ENCODE measurements at places on chromosomes 4 and X. TPM values are rescaled to one million over a fixed set of nuclear protein-coding genes. Genes with fewer than 3 reads are reported as not detected.

Gene NR0B1
- not detected for total RNA-seq

Gene ZNF157
- not detected for total RNA-seq

Gene UGT2A2
- not detected for total RNA-seq

Gene AFP
- not detected for total RNA-seq

Gene CT45A10
- total RNA-seq: not detected

Gene CMC4
- total RNA-seq: 22.2 TPM

Gene PPP3CA
- total RNA-seq: 39.2 TPM

Gene CXCL6
- 2.1 TPM for total RNA-seq

Gene RS1
- total RNA-seq: not detected

Gene MUC7
- total RNA-seq: 0.21 TPM

Gene HSFX1
- not detected for total RNA-seq

Gene AFM
- not detected for total RNA-seq

Gene BEX2
- total RNA-seq: 14.3 TPM

Gene ZNF711
- total RNA-seq: 1.2 TPM

Gene GAGE13
- not detected for total RNA-seq

Gene GABRB1
- total RNA-seq: not detected

Gene TSC22D3
- total RNA-seq: 1,005 TPM

Gene SNCA
- total RNA-seq: 9.8 TPM

Gene VEGFD
- not detected for total RNA-seq

Gene SYNPO2
- 15.6 TPM for total RNA-seq

Gene SGCB
- 5.6 TPM for total RNA-seq

Gene USP27X
- 2.8 TPM for total RNA-seq

Gene SMPX
- not detected for total RNA-seq

Gene TREX2
- 129 TPM for total RNA-seq

Gene KLB
- total RNA-seq: 0.38 TPM

Gene SPANXB1
- total RNA-seq: not detected

Gene CLIC2
- total RNA-seq: 12.7 TPM

Gene PDE6B
- total RNA-seq: 1.5 TPM

Gene ABLIM2
- 31.7 TPM for total RNA-seq

All from lower leg skin (tissue), 4 donors.